Adipose tissue (tissue), 3 donors: ENCODE measurements at places on chromosomes 5 and 9. TPM values are rescaled to one million over a fixed set of nuclear protein-coding genes. Genes with fewer than 3 reads are reported as not detected.

Gene NR4A3
- polyA plus RNA-seq = 0.52 TPM

Gene TCOF1
- 8.9 TPM for polyA plus RNA-seq

Gene PCDHB2
- polyA plus RNA-seq = 0.79 TPM

Gene LOX
- 10.7 TPM for polyA plus RNA-seq

Gene DMRT3
- polyA plus RNA-seq = 0.79 TPM

Gene QSOX2
- polyA plus RNA-seq = 7.3 TPM

Gene TSLP
- 0.06 TPM for polyA plus RNA-seq

Gene ZNF782
- polyA plus RNA-seq = 1.1 TPM
